CD4-positive, alpha-beta T cell treated with Interleukin-12 subunit alpha and Interleukin-12 subunit beta, for 1 hour (primary cell): ENCODE measurements at places on chromosomes 1 and 21.

- peak; percentile 45 for DNase-seq
Measured at GRCh38 chr1:95084317-95085176, 11.8 kb upstream of the ALG14 start.

- no peak for DNase-seq
Measured at GRCh38 chr1:214404571-214405213, 123.7 kb downstream of the SMYD2 start.

GRCh38 chr1:221725735-221726672 is 15.9 kb downstream of the DUSP10 start:
- DNase-seq = peak; percentile 31

DNA sequence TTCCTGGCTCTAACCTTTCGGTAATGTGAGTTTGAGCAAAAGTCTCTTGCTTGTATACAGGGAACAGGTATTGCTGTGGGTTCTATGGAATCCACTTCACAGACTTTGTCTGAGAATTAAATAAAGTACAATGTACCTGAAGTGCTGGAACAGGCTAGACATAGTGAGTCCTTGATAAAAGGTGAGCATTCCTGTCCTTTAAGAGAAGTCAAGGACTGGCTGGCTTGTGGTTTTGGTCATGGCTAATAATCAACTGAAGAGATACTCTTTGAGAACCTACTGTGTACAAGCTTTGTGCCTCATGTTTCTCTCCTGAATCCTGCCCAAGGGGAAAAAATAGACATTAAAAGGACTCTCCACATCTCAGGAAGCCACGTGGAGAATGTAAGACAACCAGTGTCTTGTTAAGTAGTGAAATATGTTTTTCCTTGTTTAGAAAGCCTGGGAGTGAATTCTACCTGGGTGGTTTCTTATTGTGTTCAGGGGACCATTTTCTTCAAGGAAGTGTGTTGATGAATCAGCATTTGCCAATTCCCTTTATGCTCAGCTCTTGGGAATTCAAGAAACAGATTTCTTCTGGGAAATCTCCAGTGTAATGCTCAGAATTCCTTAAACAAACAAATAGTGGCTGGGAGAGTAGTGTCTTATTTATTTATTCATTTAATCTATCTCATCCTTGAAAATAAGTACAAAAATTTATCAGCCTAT is 55.2 kb upstream of the PLD5 start:
- no peak for DNase-seq

DNA sequence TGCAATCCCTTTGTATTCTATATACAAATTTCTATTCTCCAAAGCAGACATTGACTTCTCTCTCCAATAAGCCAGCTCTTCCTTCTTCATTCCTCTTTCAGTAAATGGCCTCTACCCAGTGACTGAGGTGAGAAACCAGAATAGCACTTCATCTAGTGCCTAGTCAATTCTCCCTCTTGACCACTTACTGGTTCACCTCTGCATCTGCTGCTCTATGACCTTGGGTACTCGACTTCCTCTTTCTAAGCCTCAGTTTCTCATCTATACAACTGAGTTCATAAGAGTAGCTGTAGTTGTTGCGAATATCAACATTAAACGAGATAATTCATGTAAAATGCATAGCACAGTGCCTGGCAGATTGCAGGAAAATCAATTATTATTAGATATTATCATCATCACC is 12.4 kb downstream of the LYST start:
- no peak for DNase-seq

- DNase-seq = no peak
Measured at GRCh38 chr1:40014812-40015594, 25.5 kb upstream of the CAP1 start.

DNA sequence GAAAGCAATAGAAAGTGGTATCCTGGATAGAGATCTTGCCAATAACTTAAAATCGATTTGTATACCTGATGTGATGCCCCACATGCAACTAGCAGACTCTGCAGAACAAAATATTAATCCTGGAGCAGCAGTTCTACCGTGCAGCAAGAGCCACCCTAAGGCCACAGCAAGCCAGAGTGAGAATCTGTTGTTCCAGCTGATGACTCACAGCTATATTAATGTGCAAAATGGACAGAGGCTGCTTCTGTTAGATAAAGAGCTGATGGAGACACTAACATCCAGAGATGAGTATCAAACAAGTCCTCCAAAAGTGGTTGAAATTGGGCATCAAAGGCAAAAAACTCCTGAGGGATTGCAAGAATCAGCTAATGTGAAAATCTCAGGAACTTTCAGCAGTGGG is 127.8 kb downstream of the MACF1 start:
- DNase-seq = no peak

DNA sequence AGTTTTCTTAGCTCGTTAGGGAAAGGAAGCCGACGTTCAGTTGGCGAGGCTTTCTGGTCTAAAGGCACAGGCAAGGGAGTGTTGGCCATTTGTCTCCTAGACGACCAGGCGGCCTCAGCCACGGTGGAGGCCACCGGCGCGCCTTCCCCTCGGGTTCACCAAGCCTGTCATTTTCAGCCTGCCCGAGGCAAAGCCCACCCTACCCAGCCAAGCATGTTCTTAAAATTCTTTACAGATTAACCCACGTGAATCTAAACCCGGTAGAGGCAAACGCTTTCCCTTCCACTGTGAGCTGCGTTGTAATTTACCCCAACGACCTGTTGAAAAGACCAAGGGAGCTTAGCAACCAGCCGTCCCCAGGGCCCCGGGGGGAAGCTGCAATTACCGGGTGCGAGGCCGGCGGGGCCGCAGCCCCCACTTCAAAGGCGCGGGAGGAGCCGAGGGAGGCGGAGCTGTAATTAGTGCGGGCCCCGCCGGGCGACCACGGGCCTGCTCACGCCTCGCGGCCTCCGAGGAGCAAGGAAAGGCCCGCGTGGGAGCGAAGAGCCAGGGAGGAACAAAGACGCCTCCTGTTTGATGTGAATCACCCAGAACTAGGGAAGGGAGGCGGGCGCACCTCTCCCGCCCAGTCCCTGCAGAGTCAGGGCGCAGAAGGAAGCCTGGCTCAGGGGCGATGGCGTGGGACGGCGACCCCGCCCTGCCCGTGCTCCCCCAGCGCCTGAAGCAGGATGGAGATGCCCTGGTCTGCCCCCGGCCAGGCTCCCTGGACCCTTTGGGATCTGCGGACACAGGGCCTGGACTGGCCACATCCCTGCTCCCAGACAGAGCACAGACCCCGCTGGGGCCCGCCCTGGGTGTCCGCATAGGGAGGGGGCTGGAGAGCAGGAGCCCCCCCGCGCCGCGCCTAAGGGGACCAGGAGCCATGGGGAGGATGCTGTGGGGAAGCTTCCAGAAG is 12.1 kb upstream of the TSPEAR start:
- DNase-seq = peak; percentile 37

DNA sequence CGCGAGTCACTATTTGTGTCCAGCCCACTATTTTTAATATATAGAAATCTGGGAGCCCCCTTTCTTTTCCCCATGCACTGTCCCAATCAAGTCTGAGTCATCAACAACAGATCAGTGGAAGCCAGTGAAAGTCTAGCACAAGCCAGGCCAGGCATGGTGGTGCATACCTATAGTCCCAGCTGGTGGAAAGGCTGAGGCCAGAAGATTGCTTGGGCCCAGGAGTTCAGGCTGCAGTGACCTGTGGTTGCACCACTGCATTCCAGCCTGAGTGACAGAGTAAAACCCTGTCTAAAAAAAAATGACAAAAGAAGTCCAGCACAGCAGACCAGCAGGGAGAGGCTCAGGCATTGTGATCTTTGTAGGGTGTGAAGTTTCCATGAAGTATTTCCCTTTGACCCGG is 9.0 kb upstream of the RPL5 start:
- no peak for DNase-seq

DNA sequence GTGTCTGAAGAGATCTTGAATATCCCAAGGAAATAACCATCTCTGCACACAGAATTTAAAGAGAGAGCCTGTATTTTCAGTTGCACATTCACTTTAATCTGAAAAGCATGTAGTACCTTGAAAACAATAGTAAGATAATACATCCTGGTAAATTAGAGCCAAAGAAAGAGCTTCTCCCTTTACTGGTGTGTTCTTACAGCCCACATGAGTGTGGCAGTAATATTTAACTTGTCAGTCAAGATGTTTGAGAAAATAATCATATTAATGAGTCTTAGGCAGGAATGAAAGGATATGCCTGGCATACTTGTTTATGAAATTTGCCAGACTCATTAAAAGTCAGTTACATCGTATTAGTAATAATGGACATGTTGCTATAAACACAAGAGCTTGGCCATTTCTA is 908.4 kb upstream of the ADGRL4 start:
- no peak for DNase-seq

GRCh38 chr1:188365874-188366273 is 1537.1 kb downstream of the PLA2G4A start:
- no peak for DNase-seq

- no peak for DNase-seq
Measured at GRCh38 chr1:231446138-231446537, 24.1 kb upstream of the EGLN1 start.

- DNase-seq = no peak
Measured at GRCh38 chr1:112092656-112093371, 103.3 kb upstream of the KCND3 start.

- no peak for DNase-seq
Measured at GRCh38 chr1:14757286-14757625, 158.8 kb downstream of the KAZN start.

GRCh38 chr1:41192456-41193178 is 49.5 kb downstream of the SCMH1 start:
- DNase-seq = no peak

DNA sequence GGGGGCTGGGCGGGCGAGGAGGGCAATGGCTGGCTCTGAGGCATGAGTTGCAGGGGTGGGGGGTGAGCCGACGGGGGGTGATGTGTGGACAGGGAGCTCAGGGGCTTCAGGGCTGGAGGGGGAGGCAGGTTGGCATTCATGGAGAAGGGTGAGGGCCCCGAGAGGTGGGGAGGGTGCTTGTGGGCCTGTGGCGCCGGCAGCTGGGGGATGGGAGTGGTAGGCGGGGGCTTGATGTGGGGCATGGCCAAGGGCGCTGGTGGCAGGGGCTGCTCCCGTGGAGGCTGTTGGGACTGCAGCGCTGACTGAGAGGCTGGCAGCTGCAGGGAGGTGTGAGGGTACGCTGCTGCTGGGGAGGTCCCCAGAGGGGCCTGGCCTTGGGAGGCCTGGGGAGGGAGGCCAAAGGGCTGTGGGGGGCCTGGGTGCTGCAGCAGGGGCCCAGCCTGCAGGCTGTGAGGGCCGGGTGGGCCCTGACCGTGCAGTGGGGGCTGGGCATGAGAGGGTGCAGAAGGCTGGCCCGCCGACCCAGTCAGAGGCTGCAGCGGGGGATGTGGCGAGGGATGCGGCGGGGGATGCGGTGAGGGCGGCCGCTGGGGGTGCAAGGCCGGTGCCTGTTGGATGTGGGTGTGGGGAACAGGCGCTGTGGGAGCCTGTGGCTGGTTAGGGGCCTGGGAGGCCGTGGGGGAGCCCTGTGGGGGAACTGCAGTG is 42.7 kb downstream of the SLC45A1 start:
- DNase-seq = no peak

- no peak for DNase-seq
Measured at GRCh38 chr1:5651964-5652821, 340.0 kb downstream of the NPHP4 start.

DNA sequence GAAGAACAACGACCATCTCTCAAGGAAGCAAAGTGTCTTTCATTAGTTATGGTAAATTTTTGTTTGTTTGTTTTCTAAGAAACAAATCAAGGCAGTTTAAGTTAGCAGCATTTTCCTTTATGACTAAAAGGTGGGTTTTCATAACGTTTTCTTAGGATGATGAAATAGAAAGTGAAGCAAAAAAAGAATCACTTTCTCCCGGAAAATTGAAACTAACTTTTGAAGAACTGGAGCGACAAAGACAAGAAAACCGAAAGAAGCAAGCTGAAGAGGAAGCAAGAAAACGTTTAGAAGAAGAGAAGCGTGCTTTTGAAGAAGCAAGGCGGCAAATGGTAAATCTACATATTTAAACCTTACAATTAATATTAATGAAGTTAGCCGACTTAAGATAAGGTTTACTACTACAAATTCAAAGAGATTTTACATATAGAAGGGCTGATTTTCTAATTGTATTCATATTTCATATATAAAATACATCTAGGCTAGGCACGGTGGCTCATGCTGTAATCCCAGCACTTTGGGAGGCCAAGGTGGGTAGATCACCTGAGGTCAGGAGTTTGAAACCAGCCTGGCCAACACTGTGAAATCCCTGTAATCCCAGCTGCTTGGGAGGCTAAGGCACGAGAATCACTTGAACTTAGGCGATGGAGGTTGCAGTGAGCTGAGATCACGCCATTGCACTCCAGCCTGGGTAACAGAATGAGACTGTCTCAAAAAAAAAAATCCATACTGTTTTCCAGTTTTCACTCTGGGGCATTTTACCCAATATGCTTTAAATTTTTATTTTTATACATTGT is 38.3 kb downstream of the NEXN start:
- no peak for DNase-seq

DNA sequence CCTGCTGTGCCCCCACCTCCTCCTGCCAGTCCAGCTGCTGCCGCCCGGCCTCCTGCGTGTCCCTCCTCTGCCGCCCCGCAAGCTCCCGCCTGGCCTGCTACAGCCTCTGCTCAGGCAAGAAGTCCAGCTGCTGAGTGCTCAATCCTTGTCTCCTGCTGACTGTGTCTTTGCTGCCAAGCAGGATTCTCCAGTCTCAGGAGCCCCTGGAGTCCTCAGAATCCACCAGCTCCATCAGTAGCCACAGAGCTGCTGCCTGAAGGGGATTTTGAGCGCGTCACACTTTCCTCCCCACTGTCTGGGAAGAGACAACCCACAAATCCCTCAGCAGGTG is 973 bp downstream of the KRTAP10-11 start:
- DNase-seq = no peak

- DNase-seq = no peak
Measured at GRCh38 chr1:184366997-184367396, 19.8 kb upstream of the C1orf21 start.

GRCh38 chr1:221069178-221069903 is 190.1 kb downstream of the HLX start:
- DNase-seq = no peak

DNA sequence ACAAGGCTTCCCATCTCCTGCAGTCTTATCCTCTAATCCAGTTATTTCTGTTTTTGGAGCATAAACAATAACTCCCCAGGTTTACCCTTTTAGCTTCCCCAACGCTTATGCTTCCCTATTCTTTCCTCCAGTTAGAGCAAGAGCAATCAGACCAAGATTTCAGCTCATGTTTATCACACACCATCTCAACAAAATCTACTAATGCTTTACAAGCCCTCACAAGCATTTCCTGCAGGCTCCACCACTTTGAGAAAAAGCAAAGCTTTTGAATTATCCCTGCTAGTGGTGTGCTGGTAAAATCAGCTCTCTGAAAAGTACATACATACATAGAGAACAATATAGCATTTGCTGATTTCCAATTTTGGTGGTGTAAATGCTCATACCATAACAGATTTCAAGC is 92.9 kb downstream of the EDEM3 start:
- DNase-seq = no peak

GRCh38 chr1:204461331-204462228 is 33.0 kb downstream of the PIK3C2B start:
- peak; percentile 45 for DNase-seq

GRCh38 chr1:213690341-213690917 is 297.3 kb upstream of the PROX1 start:
- no peak for DNase-seq
